ENCODE measurements at places on chromosomes 12 and 14.

GRCh38 chr12:105783983-105784947 is 354.5 kb downstream of the NUAK1 start:
- DNase-seq = no peak

- DNase-seq = no peak
Observed at GRCh38 chr12:52010152-52010622, 3.4 kb downstream of the TAMALIN start.

DNA sequence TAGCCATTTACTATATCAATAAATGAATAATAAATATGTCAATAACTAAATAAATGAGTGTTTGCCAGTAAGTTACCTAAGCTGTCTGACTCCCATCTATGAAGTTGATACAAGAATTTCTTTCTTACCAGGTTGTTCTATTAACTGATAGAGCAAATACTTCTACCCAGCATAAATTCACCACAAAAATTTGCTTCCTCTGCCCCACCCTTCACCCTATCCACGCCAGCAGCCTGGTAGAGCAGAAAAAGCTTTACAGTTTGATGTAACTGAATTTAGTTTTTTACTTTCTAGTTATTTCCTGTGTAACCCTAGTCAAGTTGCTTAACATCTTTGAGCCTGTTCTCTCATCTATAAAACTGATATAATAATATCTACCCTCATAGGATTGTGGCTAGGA is 94.9 kb upstream of the SLC16A7 start:
- DNase-seq = no peak

DNA sequence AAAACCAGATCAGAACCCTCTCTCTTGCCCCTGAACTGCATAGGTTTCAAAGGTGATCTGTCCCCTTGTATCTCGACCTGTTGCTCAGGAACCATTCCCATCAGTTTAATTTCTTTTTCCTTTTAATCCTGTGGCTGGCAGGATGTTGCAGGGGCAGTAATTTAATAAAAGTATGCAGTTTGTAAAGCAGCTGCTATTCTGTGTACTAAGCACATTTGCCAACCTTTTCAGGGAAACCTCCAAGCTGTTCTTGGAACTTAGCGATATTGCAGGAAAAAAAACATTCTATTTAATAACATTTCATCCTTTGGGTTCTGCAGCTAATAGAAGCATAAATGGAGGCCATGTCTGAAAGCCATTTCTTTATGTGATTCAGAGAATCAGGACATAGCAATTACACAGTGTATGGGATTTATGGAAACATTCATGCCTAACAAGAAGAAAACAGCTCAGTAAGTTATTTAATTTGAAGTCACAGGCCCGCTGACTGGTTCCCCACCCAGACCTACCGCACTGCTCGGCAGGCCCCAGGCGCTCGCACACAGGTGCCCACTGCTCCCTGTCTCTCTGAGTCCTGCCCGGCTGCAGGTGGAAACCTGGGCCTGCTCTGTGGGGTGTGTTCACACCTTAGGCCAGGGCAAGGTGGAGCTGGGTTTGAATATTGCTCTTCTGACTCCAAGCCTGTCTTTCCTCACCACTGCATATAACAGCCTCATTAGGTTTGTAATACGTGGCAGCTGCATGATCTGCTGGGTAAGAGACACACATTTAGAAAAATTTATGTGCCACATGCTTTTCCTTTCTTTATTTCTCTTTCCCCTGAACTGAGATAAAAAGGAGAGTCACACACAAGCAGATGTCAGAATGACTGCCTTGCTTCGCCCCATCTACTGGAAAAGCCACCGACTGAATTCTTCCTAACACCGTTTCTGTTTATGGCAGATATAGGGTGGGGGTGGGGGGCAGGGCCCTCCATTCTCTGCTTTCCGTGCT is 119.7 kb downstream of the SLC25A47 start:
- no peak for DNase-seq

DNA sequence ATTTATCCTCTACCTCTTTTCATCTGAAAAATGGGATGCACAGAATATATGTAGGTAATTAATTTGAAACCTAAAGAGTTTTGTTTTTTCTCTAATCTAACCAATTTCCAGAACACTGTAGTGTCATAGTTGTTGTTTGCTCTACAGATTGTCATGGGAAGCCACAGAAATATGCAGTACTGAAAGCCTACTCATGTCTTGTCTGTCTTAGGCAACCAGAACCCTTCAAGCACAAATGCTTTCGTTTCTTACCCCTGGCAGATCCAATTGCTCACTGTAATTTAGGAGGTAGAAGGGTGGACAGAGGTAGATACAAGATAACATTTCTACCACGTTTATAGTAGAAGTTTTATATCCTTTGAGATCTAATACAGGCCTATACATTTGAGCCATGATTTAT is 330.2 kb upstream of the NOVA1 start:
- DNase-seq = no peak

DNA sequence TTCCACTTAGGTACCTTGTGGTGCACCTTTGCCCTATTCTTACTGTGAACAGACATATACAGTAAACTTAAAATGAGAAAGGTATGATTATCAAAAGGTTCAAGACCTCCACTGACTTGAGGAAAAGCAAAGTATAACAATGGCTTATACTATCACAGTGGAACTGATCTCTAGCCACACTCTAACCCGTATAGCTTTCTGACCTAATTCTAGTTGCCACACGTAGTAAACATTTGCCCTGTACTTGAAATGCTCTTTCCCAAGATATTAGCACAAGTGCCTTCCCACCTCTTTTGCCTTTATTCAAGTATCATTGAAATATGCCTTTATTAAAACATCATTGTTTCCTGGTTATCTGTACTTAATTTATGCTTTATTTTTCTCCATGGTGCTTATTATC is 250.4 kb upstream of the PPFIA2 start:
- no peak for DNase-seq

DNA sequence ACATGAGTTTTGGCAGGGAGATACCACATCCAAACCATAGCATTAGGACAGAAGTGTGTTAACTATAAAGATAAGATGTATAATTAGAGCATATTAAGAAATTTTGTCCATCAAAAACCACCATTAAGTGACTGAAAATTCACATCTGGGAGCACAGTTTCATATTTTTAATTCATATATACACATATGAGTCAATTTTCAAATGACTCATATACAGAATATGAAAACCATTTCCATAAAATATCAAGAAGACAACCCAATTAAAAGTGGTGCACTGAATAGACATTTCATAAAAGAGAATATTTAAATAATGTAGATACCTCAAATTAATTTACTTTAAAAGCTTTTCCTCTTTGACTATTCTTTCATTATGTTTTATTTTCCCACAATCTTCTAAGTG is 25.3 kb downstream of the MUCL1 start:
- no peak for DNase-seq

DNA sequence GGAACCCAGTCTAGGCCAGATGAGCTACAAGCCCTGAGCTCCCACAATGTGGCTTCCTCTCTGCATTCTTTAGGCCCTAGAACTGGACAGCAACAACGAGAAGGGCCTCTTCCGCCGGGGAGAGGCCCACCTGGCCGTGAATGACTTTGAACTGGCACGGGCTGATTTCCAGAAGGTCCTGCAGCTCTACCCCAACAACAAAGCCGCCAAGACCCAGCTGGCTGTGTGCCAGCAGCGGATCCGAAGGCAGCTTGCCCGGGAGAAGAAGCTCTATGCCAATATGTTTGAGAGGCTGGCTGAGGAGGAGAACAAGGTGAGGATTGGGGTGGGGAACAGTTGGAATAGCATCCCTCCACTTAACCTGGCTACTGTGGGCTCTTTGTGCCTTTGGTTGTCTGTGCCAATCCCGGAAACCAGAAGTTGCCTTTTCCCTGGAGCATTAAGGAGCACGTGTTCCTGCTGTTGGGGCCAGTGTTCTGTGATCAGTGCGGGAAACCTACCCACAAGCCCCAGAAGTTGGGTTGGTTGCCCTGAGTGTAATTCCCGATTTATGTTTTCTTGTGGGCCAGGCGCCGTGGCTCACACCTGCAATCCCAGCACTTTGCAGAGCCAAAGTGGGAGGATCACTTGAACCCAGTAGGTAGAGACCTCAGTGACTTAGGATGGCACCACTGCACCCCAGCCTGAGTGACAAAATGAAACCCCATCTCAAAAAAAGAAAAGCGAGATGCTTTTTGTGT is 6.4 kb downstream of the FKBP4 start:
- peak; percentile 77 for DNase-seq
